ENCODE measurements at places on chromosomes 1 and 21. TPM values are rescaled to one million over a fixed set of nuclear protein-coding genes. Genes with fewer than 3 reads are reported as not detected.
A peak's percentile ranks its signal among the peaks of the same experiment; 100 is the strongest.

GRCh38 chr1:225771661-225772322 is 5.8 kb upstream of the SRP9 start:
- no peak for DNase-seq
- peak overlapping the region; percentile 15 for H3K27ac ChIP-seq
- H3K4me3 ChIP-seq, result no peak overlapping the region
- H3K27me3 ChIP-seq, result no peaks in the 10 kb centered on the region
- no peaks in the 10 kb centered on the region for H3K36me3 ChIP-seq

S100A8 gene
- 33.5 TPM for total RNA-seq

DNA sequence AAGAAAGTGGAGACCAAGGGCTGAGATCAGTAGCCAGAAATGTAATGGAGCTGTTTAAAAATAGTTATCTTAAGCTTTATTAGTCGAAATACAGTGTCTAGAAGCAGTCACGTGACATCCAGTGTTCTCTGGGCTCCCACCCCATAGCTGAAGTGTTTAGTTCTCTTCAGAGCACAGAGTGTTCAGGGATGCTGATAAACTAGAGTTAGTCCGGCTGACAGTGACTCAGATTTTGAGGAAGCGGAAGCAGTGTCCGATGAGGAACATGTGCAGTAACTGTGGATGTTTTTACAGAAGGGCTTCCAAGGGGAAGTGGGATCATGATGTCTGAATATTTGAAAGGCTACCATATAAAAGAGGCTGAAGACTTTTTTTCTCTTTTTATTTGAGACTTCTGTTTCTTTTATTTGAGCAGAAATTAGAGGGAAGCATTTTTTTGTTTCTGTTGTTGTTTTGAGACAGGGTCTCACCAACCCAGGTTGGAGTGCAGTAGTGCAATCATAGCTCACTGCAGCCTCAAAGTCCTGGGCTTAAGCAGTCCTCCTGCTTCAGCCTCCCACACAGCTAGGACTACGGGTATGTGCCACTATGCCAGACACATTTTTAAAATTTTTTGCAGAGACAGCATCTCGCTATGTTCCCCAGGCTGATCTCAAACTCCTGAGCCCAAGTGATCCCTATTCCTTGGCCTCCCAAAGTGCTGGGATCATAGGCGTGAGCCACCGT is 124.2 kb downstream of the GALNT2 start:
- no peak overlapping the region for H3K4me3 ChIP-seq
- H3K4me1 ChIP-seq, result peaks cover 25% of the 10 kb centered on the region
- no peaks in the 10 kb centered on the region for H3K27me3 ChIP-seq
- peak; percentile 91 for DNase-seq
- H3K27ac ChIP-seq, result peak overlapping the region; percentile 68

GRCh38 chr1:6603915-6604558 is 1.4 kb upstream of the KLHL21 start:
- peaks cover 9% of the 10 kb centered on the region for H3K4me1 ChIP-seq
- H3K36me3 ChIP-seq, result peaks cover 7% of the 10 kb centered on the region
- DNase-seq, result peak; percentile 59

- H3K27ac ChIP-seq, result no peak overlapping the region
- peaks cover 5% of the 10 kb centered on the region for H3K4me1 ChIP-seq
- no peak for DNase-seq
Measured at GRCh38 chr1:48043622-48044021, 46.4 kb upstream of the TRABD2B start.

SMCP gene
- not detected for total RNA-seq

DNAJC6 gene
- 0.21 TPM for total RNA-seq

DNA sequence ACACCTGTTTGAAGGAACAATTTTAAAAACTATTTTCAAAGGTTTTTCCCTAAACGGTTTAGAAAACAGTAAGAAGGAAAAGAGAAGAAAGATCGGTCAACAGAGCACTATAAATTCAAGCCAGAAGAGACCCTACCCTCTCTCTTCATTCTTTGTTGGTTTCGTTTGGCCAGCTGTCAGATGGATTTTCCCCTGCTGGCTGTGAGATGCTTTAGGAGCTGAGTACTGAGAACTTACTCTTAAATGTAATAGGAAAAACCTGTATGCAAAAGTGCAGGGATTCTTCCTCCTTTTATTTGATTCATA is 1.3 kb upstream of the TXNIP start:
- peak overlapping the region; percentile 88 for H3K4me3 ChIP-seq
- H3K4me1 ChIP-seq, result peaks cover 31% of the 10 kb centered on the region
- no peak for DNase-seq

- no peak overlapping the region for H3K4me3 ChIP-seq
- no peaks in the 10 kb centered on the region for H3K36me3 ChIP-seq
- H3K4me1 ChIP-seq, result no peaks in the 10 kb centered on the region
Measured at GRCh38 chr1:102942324-102942723, 166.0 kb downstream of the COL11A1 start.

GRCh38 chr21:36297938-36298572 is 21.9 kb upstream of the MORC3 start:
- peaks cover 6% of the 10 kb centered on the region for H3K36me3 ChIP-seq
- no peak overlapping the region for H3K27ac ChIP-seq
- no peak overlapping the region for H3K4me3 ChIP-seq
- no peak for DNase-seq
- no peaks in the 10 kb centered on the region for H3K27me3 ChIP-seq

- H3K4me3 ChIP-seq, result no peak overlapping the region
- H3K27me3 ChIP-seq, result no peaks in the 10 kb centered on the region
- H3K27ac ChIP-seq, result no peak overlapping the region
- no peaks in the 10 kb centered on the region for H3K4me1 ChIP-seq
- no peaks in the 10 kb centered on the region for H3K36me3 ChIP-seq
Measured at GRCh38 chr1:230611128-230611877, 31.0 kb upstream of the COG2 start.

DNA sequence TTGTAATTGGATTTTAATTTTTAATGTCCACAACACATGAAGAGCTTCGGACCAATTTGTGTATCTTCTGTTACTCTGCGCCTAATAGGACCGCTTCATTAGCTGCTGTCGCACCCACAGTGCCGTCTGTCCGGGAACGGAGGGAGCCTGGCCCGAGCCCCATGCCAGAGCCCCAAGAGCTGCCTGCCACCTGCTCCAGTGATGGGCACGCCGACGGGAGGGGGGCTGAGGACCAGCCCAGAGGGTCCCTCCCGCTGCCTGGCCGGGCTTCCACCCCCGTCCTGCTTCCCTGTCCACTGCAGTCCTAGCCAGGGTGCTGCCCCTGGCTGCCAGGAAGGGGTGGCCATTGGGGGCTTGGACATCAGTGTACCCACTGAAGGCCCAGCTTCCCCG is 30.3 kb upstream of the PLCH2 start:
- no peak overlapping the region for H3K27ac ChIP-seq
- H3K4me3 ChIP-seq, result no peak overlapping the region
- no peak for DNase-seq
- H3K27me3 ChIP-seq, result peaks cover 8% of the 10 kb centered on the region
- no peaks in the 10 kb centered on the region for H3K4me1 ChIP-seq

GRCh38 chr1:82343381-82343780 is 542.6 kb downstream of the ADGRL2 start:
- H3K4me1 ChIP-seq, result no peaks in the 10 kb centered on the region
- H3K27me3 ChIP-seq, result no peaks in the 10 kb centered on the region
- no peaks in the 10 kb centered on the region for H3K36me3 ChIP-seq

All from ascending aorta (tissue), 2 donors.